ENCODE measurements at places on chromosomes 7 and 10.

GRCh38 chr10:34993782-34994181, 96.4 kb downstream of the CUL2 start:
- no peak for DNase-seq

DNA sequence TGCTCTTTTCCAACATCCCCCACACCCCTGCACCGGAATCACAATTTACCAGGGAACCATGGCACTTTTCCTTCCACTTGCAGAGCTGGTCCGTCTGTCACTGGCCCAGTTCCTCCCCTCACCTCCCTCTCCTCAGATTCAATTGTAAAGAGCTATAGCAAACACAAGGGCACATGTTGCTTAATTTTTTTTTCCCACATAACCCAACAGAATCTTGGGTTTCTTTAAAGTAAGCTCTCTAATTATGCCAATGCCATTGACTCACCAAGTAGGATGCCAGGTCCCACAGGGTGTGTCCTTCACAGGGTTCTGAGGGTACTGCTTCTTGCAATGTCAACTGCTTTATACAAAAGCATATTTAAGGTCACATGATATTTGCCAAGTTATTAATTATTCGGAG, 262.2 kb downstream of the AUTS2 start:
- DNase-seq: no peak

DNA sequence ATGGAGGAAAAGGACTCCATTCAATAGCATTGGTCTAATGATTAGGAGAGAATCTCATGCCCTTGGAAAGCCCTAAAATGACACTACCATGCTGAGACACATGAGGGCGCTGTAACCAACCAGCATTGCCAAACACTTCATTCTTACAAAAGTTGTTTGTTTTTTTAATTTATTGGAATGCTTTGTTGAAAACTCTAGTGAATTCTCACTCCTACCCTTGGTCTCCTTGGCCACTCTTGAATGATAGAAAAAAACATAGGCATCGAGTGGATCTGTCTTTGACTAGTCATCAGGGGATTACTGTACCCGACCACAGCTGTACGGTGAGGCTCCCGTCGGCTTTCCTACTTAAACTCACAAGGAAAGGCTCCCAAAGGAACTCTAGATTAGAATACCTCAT, 29.3 kb upstream of the ADD3 start:
- DNase-seq: peak; percentile 79

DNA sequence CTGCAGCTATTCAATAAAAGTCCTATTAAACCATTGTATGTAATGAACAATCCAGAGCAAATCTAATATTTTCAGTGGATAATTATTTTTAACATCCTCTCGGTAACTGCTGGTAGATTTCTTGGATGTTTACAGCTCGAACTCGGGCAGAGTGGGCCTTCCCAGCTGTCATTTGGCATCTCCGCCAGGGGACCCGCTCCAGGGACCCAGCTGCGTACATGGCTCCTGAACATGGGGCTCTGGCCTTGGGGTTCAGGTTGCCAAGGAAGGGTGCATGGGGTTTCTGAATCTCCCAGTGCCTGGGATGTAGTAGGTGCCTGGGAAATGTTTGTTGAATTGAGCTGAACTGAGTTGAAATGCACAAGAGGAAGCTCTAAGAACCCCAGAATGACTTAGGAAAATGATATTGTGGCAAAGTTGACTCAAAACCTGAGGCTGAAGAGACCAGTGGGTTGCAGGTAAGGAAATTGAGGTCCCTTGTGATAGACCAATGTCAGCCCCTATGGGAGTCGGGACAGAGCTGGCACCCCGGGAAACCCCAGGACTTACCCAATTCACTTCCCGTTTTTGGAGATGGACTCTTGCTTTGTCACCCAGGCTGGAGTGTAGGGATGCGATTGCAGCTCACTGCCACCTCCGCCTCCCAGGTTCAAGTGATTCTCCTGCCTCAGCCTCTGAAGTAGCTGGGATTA, 228.4 kb downstream of the CUX1 start:
- DNase-seq: no peak

DNA sequence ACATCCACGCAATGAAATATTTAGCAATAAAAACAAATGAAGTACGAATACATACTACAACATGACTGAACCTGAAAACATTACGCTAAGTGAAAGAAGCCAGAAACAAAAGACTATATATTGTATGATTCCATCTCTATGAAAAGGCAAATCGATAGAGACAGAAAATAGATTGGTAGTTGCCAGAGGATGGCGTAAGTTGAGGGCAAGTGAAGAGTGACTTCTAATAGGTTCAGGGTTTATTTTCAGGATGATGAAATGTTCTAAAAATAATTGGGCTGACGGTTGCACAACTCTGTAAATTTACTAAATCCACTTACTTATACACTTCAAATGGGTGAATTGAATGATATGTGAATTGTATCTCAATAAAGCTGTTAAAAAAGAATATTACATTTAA, 39.5 kb upstream of the TECTB start:
- no peak for DNase-seq

DNA sequence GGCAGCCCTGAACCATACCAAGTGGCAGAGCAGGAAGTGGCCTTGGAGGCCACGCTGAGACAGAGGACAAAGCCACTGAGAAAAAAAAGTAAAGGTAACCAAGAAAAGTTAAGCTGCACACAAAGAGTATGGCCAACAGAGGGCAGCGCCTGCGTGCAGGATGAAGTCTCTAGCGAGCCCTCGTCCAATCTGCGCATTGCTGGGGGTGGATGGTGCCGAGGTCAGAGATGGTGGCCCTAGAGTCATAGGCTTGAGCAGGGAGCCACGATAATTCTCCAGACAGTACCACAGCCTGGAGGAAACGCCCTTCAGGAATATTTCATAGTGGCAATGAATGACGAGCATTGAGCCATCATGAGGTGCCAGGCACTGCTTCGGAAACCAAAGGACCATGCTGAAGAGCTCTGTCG, 9.7 kb downstream of the ATP6V0E2 start:
- DNase-seq: peak; percentile 53

DNA sequence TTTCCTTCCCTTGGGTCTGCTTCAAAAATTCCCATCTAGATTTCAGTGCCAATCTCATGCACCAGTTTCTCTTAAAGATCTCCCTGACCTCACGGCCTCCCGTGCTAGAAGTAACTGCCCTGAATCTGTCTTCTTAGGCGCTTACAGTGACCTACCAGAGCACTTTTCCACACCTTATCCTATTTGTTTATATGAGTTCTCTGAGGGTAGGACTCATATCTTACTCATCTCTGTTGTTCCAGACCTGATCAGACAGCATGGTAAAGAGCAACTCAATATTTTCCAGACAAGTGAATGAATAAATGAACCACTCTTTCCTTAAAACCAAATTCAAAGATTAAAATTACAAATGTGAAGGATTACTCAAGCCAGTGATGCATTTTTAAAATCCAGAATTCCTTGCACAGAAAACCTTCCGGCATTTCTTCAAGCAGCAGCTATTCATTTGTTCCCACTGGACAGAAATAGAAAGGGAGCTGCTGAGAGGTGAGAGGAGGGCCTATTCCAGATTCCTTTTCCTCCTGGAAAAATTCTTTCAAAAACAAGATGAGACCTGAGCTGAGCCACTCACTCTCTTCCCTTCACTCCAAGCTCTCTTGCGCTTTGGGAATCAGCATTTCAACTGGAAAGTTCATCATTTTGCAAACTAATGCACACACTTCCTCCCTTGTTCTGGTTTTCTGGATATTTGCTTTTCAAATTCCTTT, 94.6 kb downstream of the ELMO1 start:
- no peak for DNase-seq

- DNase-seq: no peak
Observed at GRCh38 chr10:35074266-35074665, 15.9 kb downstream of the CUL2 start.

DNA sequence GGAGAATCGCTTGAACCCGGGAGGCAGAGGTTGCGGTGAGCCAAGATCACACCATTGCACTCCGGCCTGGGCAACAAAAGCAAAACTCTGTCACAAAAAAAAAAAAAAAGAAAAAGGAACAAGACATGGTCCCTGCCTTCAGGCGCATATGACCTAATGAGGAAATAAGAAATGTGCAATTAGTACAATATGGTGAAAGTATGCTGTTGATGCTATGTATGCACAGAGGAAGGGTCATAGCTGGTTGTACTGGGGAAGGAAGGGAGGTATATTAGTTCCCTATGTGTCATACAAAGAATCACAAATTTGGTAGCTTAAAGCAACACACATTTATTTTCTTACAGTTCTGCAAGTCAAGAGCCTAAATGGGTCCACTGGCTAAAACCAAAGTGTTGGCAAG, 97.8 kb upstream of the MPP7 start:
- DNase-seq: no peak

DNA sequence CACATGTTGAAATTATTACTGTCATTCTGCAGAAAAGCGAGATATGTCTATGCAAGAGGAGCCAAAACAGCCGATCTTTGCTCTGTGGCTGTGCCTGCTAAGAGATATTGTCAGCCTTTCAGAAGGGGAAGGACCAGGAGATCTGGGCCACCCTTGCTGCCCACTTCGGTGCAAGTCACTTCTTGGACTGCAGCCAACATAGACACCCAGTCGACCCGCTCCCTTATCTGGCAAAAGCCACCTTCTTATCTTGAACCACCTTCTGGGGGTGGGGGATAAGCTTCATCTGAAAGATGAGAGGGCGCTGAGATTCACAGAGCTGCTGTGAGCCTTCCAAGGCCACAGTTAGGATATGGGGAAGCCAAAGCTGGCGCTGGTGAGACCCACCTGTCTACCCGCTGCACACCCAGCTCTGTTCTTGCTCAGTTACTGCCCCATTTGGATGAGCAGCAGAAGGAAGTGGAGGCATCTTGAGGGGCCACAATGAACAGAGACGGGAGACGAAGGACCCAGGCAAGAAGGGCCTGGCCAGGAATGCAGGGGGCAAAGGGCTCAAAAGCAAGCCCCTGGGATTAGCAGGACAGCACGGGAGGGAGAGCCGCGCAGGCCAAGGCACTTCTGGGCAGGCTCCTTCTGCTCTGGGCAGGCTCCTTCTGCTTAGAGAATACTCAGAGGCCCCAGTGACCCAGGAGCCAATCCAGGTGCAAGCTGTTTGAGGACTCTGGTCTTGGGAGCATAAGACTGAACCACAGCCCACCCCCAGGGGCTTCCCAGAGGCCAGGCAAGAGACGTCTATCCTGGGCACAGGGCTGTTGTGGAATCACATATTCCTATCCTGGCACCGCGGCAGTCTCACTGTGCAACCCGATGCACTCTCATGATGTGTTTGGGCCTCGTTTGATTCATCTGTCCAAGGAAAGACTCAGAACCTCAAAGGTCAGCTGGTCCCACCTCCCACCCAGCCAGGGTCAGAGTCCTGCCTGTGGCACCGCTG, 38.4 kb upstream of the NPFFR1 start:
- no peak for DNase-seq

DNA sequence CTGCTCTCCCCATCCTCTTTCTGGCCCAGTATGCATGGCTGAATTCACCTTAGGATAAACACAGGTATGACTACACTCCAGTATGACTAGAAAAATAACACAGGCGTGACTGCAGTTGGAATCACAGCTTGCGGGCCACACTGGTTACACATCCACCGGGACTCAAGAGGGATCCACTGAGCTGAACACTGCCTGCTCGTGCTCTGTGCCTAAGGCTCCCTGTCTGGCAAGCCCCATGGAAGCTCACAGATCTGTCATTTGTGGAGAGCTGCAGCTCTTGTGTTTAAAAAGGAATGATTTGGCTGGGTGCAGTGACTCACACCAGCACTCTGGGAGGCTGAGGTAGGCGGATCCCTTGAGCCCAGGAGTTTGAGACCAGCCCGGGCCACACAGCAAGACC, 26.8 kb downstream of the VOPP1 start:
- DNase-seq: peak; percentile 56

GRCh38 chr10:46239993-46240683, 46.7 kb upstream of the ANTXRL start:
- no peak for DNase-seq

DNA sequence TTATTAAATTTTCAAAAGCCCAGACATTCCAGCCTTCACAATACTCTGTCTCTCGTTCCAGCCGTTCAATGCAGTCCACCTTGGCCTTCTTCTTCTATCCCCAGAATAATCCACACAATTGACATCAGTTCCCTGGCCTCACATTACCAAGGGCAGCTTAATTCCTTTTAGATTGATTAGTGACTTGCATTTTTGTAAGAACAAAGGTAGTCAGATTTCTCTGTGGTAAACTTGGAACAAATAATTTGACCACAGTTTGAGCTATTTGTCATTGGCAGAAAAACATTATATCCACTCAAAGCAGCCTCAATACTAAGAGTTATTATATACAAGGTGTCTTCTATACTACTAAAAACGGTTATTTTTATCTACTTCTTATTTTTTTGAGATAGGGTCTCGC, 5.1 kb upstream of the CYTH3 start:
- DNase-seq: no peak

GRCh38 chr10:3422282-3422681, 249.7 kb upstream of the PITRM1 start:
- DNase-seq: no peak

- DNase-seq: no peak
Observed at GRCh38 chr10:123187781-123188180, 33.6 kb downstream of the BUB3 start.

GRCh38 chr10:95415621-95416031, 124.8 kb upstream of the PDLIM1 start:
- DNase-seq: no peak

- no peak for DNase-seq
Observed at GRCh38 chr7:151427705-151428377, 12.1 kb downstream of the CRYGN start.

GRCh38 chr7:84677117-84677732, 482.6 kb upstream of the SEMA3A start:
- peak; percentile 88 for DNase-seq

- peak; percentile 53 for DNase-seq
Observed at GRCh38 chr7:7595451-7595850, 28.8 kb downstream of the MIOS start.

- DNase-seq: peak; percentile 79
Observed at GRCh38 chr7:127751062-127751461, 99.1 kb downstream of the SND1 start.

- peak; percentile 40 for DNase-seq
Observed at GRCh38 chr7:6205971-6206660, 66.3 kb downstream of the CYTH3 start.

- no peak for DNase-seq
Observed at GRCh38 chr10:27391325-27391724, 112.8 kb upstream of the RAB18 start.

DNA sequence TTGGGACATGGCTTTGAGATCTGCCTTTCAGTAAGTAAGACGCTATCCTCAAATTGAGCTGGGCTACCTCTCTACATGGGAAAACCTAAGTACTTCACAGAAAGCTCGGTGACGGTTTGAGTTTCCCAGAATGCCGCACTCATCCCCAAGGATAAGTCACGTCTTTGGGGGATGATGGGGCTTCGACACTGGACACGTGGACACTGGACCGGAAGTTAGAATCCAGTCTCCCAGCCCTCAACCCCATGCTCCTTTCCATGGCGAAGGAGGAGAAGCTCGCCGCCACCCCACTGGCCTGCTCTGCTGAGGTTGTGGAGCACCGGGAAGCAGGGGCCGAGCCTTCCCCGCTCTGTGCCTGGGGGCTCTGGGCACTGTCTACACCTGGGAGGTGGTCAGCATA, 27.5 kb downstream of the PTPRE start:
- DNase-seq: no peak

DNA sequence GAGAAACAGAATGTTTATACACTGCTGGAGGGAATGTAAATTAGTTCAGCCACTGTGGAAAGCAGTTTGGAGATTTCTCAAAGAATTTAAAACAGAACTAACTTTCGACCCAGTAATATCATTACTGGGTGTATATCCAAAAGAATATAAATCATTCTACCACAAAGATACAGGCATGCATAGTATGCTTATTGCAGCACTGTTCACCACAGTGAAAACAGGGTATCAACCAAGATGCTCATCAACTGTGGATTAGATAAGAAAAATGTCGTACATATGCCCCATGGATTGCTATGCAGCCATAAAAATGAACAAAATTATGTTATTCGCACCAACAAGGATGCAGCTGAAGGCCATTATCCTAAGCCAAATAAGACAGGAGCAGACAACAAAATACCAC, 343.1 kb upstream of the KCND2 start:
- DNase-seq: peak; percentile 13

Data from cardiac fibroblast (primary cell).